Choroid plexus epithelial cell (primary cell): ENCODE measurements at places on chromosomes 6 and 20.
A peak's percentile ranks its signal among the peaks of the same experiment; 100 is the strongest.

DNA sequence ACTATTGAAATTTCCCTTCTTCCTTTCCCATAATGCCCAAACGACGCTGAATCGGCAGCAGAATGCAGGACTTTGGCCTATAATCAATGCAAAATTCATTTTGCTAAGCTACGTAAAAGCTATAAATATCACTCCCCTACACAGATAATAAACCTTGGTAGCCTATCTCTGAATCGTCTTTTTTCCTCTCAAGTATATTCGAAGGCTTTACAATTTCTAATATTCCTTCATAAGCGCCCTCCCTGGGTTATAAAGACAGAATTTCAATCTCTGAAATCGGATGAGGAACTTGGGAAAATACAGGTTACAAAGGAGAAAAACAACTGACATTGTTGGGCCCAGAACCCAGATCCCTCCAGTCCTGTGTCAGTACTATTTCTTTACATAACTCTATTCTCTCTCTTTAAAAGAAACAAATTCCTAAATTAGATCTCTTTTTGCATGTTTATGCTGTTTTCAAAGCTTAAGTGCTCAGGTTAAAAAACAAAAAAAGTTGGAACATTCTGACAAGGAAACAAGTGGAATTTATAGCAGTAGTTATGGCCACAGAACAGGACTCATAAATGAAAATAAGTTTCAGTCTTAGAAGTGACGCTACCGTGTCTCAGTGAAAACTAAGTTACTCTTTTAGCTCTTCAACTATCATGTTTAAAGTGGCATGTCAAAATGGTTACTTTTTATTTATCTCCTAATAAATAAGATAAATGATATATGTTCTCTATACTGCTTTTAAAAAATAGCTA lies 84.5 kb downstream of the SESN1 start:
- no peak for DNase-seq

GRCh38 chr6:112005013-112005371 lies 48.9 kb upstream of the CCN6 start:
- no peak for DNase-seq

- DNase-seq = peak; percentile 92
Measured at GRCh38 chr6:150334790-150335783, 33.7 kb upstream of the IYD start.

GRCh38 chr20:1418350-1418749 lies 25.5 kb upstream of the FKBP1A start:
- peak; percentile 20 for DNase-seq

- DNase-seq = no peak
Measured at GRCh38 chr6:158206740-158207421, 38.7 kb downstream of the GTF2H5 start.

GRCh38 chr20:46365487-46366220 lies 40.8 kb downstream of the ELMO2 start:
- no peak for DNase-seq

GRCh38 chr20:37185686-37186085 lies 6.3 kb upstream of the MROH8 start:
- no peak for DNase-seq

GRCh38 chr6:145813285-145814034 lies 1.1 kb downstream of the FBXO30 start:
- peak; percentile 70 for DNase-seq

DNA sequence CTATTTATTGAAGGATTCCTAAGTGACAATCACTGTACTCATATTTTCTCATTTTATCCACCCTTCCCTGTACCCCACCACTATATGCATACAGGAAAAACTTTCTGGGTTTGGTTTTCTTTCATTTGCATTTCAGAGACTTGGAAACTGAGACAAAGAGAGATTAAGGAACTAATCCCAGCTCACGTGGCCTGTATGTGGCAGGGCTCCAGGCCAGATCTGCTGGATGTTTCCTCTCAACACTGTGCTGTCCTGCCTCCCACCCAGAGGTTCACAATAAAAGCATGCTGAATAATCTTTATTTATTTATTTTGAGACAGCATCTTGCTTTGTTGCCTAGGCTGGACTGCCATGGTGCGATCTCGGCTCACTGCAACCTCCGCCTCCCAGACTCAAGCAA lies 50.2 kb downstream of the CEP162 start:
- no peak for DNase-seq

DNA sequence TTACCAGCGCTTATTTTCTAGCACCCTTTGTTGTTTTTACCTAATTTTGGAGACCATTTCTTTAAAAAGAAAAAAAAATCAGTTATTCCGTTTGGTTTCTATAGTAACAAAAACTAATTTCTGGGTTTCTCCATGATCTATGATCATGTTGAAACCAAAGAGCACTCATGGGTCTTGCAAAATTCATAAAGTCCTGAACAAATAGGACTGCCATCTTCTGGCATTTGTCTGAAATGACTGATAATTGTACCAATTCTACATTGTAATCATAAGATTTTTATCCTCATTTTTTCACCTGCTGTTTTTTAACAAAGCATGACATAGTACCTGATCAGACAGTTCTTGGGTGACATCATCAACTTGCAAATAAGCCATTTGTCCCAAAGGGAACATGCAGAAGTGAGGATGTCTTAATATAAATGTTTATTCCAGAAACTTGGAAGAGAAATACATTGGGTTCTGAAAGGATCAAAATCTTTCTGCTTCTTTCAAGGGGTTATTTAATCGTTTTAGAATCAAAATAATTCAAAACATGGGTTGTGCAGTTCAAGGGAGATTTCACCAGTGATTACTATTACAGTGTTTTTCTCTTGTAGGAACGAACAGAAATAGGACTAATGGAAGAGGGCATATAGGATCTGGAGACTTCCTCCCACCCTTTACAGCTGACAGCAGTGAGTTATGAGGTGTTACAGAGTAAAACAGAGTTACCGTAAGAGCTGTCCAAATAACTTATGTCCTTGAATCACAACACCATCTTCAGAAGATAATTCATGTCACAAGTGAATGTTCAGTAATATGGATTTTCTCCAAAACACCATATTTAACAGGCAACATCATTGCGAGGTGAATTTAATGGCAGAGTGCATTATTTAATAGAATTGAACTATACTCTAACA lies 87.1 kb upstream of the GJE1 start:
- DNase-seq = peak; percentile 72

DNA sequence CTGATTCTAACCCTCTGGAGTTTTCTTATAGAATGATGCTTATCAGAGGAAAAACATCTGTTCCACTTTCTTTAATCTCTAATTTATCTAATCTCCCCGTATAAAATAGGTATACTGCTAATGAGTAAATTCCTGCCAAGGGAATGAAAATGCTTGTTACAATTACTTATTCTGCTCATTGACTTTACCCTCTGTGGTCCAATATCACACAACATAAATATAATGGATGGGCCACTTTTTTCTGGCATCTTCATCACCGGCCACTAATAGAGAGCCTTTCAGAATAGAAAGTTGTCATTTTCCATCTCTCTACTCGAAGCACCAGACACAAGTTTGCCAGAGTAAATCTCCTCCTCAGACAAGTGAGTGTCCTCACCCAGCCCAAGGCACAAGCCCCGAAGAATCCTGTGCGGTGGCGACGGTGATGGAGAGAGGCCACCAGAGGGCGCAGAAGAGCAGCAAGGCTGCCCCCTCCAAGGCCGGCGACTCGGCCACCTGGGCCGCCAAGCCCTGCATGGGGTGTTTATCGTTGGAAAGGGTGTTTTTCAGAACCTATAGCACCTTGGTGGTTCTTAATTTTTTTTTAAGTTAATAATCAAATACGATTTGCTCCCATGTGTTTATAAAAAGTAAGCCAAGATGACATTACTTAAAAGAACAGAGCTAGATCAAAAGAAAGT lies 212.9 kb upstream of the ARID1B start:
- peak; percentile 73 for DNase-seq

GRCh38 chr6:85516168-85516567 lies 66.3 kb downstream of the NT5E start:
- peak; percentile 40 for DNase-seq

DNA sequence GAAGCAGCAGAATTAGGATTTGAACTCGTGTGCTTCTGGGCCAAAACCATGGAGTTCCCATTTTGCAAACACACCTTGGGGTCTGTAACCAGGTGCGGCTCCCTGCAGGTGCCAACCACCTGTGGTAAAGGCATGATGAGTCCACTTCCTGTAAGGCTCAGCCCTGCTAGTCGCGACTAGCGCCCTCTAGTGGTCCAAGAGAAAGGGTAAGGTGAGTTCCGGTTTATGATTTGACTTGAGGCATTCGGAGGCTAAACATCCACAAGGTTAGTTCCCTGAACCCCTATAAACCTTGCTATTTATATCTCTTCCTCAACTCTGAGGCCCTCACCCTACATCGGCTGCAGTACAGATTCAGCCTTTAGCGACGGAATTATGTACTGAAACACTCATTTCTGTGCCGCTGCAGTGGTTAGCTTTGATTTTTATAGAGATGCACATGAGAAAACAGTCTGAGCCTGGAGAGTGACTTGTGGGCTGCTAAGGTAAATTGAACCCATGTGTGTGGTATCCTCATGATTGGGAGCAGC lies 173.4 kb downstream of the PLCB1 start:
- peak; percentile 61 for DNase-seq

DNA sequence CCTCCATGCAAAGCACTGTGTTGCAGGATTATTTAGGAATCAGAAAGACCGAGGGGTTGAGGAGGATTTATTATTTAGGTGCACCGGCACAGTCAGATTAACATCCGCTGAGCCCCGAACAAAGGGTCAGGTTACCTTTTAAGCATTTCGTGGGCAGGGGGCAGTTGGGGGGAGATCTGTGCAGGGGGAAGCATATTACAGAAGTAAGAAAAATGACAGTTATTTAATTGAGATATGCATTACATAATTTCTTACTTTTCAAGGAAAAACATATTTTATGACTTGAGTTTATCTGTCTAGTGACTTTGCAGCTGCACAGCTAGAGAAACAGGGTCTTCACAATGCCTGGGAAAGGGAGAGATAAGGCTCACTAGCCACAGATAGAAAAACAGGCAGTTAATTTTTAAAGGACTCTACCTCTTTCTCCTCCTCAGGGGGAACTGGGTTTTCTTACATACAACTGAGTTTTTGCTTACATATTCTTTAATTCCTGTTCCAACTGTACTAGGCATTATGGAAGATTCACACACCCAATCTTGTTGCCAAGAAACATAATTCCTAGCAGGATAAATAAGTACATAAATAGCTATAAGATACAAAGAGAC lies 1.7 kb upstream of the HINT3 start:
- no peak for DNase-seq

GRCh38 chr20:10376270-10377075 lies 57.5 kb downstream of the MKKS start:
- peak; percentile 55 for DNase-seq

- DNase-seq = no peak
Measured at GRCh38 chr20:47118641-47119040, 224.0 kb downstream of the EYA2 start.

GRCh38 chr6:12504325-12504966 lies 212.1 kb upstream of the PHACTR1 start:
- peak; percentile 34 for DNase-seq

DNA sequence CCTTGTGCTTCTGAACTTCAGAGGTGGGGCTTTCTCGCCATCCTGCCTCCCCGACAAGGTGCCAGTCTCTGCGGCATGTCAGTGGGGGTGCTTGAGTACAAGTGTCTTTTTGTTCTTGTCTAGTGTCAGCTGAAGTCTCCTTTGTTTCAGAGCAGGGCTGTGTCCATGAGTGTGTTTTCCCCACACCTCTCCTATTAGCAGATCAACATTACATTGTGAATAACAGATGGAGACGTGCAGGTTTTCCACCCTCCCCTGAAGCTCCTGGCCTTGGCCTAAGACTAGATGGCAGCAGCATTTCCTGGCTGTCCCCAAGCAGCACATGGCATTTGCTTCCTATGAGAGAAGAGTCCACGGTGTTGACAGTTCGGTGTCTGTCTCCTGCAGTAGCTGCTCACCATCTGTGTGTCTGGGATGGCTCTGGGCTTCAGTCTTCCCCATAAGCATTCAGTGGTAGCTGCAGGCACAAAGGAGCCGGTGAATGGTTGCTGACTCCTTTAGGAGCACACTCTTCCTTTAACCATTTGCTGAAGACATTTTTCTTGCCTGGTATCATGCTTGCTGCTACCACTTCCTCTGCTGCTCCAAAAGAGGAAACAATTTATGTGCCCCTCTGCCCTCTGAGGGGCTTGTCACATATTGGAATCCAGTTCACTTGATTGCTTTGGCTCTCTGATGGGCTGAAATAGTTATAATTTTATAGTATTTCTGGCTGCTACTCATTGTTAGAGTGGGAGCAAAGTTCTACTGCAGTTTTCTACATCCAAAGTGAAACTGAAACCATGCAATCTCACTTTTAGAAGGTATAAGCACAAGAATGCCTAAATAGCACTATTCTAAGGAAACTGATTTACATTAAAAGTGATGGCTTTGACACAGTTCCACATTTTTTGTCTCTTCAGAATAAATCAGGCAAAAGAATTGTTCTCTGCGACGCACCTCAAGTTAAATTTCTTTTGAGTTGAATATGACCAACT lies 913.0 kb downstream of the C6orf118 start:
- peak; percentile 31 for DNase-seq

DNA sequence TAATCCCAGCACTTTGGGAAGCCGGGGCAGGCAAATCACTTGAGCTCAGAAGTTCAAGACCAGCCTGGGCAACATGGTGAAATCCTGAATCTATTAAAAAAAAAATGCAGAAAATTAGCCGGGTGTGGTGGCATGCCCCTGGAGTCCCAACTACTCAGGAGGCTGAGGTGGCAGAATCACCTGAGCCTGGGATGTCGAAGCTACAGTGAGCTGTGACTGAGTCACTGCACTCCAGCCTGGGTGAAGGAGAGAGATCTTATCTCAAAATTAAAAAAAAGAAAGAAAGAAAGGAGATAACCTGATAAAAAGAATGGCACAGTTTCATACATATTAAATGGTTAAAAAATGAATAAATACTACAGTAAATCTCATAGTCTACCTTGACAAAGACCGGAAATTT lies 123.6 kb upstream of the TNFAIP3 start:
- DNase-seq = no peak

GRCh38 chr6:2862712-2863181 lies 21.1 kb upstream of the SERPINB1 start:
- no peak for DNase-seq
